Left lobe of liver (tissue), 2 donors: ENCODE measurements at places on chromosomes 11 and 22. TPM values are rescaled to one million over a fixed set of nuclear protein-coding genes. Genes with fewer than 3 reads are reported as not detected.

- DNase-seq, result no peak
Observed at GRCh38 chr11:126140201-126140925, 71.1 kb downstream of the RPUSD4 start.

- no peak for DNase-seq
Observed at GRCh38 chr22:19042285-19043120, 79.7 kb downstream of the DGCR2 start.

DNA sequence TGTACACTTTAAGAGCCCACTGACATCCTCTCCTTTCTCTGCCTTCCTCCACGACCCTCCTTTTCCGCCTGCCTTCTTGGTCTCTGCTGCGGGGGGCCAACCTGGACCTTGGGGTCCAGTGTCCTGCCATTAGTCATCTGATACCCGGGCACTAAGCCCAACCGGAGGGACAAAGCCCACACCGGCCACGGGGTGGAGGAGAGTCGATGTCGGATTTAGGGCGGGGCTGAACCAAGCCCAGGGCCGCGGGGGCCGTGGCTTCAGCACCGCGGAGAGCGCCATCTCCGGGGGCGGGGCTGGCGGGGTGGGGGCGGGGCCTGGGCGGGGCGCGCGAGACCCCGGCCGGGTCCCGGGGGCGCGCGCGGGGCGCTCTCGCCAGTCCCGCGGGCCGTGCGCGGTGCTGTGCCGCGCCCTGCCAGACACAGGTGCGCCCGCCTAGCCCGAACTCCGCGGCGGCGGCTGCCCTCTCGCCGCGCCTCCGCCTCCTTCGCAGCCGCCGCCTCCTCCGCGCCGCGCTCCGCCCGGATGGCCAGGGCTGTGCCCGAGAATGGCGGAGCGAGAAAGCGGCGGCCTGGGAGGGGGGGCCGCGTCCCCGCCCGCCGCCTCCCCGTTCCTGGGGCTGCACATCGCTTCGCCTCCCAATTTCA is at the start of gene MAPK8IP1:
Gene MAPK8IP1 (plus strand): TSS at position 378 of the 647 bp plus-strand sequence. CDS start 170 bp downstream, at position 548.
- peak; percentile 76 for DNase-seq

DNA sequence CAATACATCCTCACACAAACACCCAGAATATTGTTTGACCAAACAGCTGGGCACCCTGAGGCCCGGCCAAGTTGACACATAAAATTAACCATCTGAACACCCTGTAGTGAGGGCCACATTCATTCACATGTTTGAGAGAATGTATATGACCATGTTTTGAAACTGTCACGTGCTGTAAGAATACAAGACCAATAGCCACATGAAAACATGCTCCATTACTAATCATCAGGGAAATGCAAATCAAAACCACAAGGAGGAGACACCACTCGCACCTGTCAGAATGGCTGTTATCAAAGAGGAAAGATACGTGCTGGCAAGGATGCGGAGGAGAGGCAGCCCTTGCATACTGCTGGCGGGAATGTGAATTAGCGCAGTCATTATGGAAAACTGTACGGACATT is 38.3 kb upstream of the IGSF9B start:
- no peak for DNase-seq

- DNase-seq, result no peak
Observed at GRCh38 chr11:16840951-16841350, 102.5 kb downstream of the C11orf58 start.

DNA sequence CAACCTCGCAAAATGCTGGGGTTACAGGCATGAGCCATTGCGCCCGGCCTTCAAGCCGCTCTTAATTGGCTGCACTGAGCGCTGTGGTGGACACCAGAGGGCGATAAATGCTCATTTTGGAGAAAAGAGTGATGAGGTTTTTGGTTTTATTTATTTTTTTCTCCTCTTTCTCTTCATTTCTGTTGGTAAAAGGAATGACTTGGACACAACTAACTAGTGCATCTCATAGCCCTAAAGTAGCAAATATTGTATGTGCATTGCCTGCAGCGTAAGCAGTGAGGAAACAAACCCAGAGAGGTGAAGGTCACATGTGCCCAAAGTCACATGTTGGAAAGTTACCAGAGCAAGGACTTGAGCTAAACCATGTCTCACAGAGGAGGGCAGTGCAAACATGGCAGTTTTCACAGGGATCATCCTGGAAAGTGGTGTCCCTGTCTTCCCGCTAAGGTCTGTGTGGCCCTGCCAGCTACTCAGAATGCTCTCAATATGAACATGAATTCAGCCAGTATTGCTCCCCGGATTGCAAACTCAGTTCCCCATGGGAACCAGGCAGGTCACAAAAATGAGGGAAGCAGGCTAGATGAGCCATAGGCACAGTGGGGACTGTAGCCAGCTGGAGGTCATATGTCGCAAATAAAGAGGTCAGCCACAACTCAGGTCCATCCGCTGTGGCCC is 8.6 kb upstream of the CD82 start:
- DNase-seq, result peak; percentile 71

GRCh38 chr11:17887779-17888178 is 125.1 kb downstream of the SERGEF start:
- DNase-seq, result no peak

The EHF gene
- total RNA-seq, result 2.8 TPM

The CENPM gene
- total RNA-seq, result not detected

The ISX gene
- total RNA-seq, result not detected

The CCDC83 gene
- not detected for total RNA-seq

The MALAT1 gene
- 2,761 TPM for total RNA-seq
